ENCODE measurements at places on chromosomes 12 and 14.

DNA sequence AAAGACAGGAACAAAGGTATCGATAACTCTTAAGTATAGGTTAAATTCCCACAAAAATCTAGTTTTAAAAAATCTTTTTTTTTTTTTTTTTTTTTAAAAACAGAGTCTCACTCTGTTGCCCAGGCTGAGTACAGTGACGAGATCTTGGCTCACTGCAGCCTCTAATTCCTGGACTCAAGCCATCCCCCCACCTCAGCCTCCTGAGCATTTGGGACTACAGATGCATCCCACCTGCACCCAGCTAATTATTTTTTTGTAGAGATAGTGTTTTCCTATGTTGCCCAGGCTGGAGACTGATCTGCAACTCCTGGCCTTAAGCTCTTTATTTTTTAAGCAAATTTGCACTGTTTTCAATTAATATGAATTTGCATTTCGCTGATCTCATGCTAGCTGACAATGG lies 9.8 kb downstream of the PSEN1 start:
- DNase-seq, result no peak

DNA sequence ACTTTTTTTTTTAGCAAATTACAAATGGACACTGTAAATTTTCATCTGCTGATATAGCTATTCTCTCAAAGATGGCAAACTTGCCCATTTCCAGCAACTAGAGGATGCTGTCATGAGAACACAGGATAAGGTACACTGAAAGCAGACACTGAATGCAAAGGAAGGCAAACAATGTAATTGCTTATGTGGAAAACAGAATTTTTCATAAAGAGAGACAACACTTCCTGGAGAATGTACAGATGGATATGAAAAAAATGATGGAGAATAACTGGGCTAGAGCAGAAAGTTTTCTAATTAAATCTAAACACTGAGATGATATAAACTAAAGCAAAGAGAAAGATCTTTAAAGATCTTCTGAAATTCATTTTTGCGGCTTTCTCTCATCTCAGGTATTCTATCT lies 581 bp downstream of the CD69 start:
- DNase-seq, result no peak

- DNase-seq, result no peak
Measured at GRCh38 chr12:24979329-24979728, 30.4 kb upstream of the BCAT1 start.

GRCh38 chr14:94049625-94050023 lies 23.5 kb downstream of the OTUB2 start:
- no peak for DNase-seq

GRCh38 chr14:62896932-62897456 lies 148.3 kb downstream of the KCNH5 start:
- DNase-seq, result no peak

- no peak for DNase-seq
Measured at GRCh38 chr12:24902511-24903328, 46.2 kb downstream of the BCAT1 start.

DNA sequence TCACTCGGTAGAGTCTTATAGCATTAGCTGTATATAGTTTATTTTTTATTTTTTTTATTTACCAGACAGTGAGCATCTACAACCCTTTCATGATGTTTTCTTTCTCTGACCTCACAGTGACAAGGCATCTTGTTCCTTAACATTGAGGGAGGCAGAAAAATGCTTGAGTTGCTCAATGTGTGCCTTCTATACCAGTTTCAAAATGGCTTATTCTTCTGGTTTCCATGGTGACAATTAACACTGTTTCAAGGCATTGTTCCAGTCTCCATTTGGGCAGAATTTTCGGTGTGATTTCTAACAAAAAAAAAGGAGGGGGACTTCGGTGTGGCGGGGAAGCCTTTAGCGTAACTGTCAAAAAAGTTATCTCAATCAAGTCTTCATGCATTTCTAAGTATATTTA lies 209.7 kb upstream of the NPAS3 start:
- DNase-seq, result no peak
